ENCODE measurements at places on chromosomes 6 and 20.

DNA sequence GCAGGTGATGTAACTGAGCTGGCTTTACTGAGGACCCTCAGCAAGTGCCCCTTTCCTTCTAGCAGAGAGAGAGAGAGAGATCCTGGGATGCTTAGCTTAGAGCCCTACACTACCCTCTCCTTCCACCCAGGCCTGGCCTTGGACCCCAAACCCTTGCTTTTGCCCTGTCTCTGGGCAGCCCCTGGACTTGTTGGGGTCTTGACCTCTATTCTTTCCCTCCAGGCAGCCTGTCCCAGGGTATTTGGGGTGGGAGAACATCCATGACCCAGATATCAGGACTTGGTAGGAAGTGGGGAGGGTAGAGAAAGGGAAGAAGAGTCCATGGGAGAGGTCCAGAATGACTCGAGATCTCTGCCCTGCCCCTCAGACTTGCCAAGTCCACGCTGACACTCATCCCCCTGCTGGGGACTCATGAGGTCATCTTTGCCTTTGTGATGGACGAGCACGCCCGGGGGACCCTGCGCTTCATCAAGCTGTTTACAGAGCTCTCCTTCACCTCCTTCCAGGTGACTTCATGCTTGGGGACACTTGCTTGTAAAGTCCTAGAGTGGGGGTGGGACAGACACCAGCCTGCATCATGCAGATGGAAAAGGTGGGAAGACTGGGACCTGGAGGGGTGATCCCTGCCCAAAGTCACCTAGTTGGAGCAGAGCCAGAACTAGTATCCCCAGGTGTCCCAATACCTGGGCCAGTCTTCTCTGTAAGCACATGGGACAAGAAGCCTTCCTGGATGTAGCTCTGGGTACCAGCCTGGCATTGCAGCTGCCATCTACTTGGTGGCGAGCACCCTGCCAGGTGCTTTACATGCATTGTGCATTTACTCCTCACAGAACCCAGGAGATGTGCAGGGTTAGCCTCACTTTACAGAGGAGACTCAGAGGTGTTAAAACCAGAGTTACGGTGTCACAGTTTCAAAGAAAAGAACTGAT, 30.9 kb downstream of the GLP1R start:
- DNase-seq, result no peak

DNA sequence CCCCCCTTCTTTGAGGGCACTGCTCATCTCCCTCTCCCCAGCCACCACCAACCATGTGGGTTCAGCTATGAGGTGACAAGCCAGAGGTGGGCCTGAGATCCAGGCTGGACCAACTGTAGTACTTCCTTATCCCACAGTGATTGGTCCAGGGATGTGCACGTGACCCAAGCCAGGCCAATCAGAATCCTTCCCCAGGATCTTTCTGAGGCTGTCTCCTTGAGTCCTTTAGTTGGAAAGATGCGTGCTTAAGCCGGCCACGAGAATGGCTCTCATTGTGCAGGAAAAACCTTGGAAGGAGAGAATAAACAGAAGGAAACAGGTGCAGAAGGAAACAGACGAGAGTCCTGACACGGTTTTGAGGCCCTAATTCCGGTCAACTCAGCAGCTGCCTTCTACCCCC, 39.2 kb downstream of the ZC3H12D start:
- DNase-seq, result no peak

DNA sequence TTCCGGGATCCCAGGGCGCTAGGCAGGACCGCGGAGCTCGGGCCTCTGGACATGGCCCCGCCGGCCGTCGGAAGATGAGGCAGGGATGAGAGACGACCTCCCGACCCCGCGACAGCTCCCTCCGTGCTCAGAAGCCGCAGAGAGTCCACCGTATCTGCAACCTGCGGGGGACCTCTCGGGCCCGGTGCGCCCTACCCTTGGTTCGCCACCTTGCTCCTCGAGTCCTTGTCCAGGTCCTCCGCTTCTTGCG, 301 bp downstream of the PPP1R3D start:
- no peak for DNase-seq

- DNase-seq, result no peak
These were observed 36.3 kb upstream of the TENT5A start for GRCh38 chr6:81788748-81789147.

GRCh38 chr6:1020837-1021236, 291.1 kb upstream of the FOXQ1 start:
- DNase-seq, result no peak

- peak; percentile 85 for DNase-seq
These were observed 59.6 kb upstream of the TAGAP start for GRCh38 chr6:159104163-159104925.

- DNase-seq, result no peak
These were observed 275.1 kb downstream of the GRIK2 start for GRCh38 chr6:101668496-101669030.

DNA sequence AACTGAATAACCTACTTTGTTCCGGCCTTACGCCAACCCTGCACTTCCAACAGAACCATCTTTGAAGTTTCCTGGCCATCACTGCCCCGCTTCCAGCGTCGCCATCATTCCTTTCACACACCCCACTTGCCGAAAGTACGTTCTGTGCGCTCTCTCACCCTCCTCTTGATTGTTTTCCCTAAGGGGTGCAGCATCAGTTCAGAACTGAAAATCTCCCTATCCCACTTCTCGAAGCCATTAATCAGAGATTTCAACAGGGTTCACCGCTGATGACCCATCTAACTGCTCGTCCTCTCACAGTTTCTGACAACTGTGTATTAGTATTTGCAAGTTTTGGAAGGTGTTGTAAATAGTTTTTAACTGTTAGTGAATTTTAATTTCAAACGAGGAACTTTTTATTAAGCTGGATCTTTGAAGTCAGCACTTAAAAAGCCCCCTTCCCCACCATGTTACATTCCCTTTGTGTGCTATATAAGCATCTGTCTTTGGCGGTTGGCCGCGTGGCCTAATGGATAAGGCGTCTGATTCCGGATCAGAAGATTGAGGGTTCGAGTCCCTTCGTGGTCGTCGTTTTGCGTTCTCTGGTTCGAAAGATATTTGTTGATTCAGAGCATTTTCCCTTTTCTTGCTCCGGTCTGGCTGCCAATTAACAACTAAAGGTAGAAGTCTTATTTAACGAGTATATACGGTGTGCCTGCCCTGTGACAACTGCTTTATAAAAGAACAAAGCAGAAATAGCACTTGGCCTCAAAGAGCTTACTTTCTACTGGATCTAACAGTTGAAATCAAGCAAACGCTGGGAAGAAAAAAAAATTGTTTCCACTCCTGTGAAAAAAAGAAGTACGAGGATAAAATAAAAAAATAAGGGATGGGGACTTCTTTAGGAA, 42.6 kb downstream of the TRIM27 start:
- DNase-seq, result peak; percentile 77
